ENCODE measurements at places on chromosomes 16 and 17.

GRCh38 chr17:82443465-82444283 lies 6.9 kb downstream of the CYBC1 start:
- no peak for DNase-seq

DNA sequence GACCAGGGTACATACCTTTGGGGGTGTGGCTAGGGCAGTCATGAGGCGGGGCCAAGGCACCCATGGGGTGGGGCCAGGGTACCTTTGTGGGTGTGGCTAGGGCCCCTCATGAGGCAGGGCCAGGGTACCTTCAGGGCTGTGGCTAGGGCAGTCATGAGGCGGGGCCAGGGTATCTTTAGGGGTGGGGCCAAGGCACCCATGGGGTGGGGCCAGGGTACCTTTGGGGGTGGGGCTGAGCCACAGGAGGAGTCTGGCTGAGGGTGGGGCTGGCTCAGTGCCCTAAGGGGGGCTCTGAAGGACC lies 3.5 kb downstream of the GNG13 start:
- DNase-seq: no peak

GRCh38 chr16:73669535-73670274 lies 621.8 kb upstream of the ZFHX3 start:
- DNase-seq: no peak

- DNase-seq: no peak
These were observed 155.5 kb downstream of the PMP22 start for GRCh38 chr17:15109608-15110007.

DNA sequence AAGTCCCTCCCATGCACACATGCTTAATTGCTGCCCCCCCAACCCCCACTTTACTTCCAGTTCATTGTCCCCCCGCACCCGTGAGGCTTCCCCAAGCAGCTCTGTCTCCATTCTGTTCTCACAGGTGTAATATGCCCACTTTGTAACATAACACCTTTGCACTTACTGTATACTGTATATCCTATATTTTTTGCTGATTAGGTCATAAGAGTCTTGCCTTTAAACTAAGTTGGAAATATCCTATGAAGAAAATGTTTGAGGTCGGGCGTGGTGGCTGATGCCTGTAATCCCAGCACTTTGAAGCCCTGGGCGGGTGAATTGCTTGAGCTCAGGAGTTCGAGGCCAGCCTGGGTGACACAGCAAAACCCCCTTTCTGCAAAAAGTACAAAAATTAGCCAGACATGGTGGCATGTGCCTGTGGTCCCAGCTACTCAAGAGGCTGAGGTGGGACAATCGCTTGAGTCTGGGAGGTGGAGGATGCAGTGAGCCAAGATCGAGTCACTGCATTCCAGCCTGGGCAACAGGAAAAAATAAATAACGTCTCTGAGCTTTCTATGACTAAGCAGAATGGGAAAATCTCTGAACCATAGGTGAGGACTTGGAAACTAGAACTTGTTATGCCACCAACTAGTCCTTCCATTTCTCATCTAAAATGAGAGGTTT lies 76.1 kb downstream of the TNRC6C start:
- no peak for DNase-seq

DNA sequence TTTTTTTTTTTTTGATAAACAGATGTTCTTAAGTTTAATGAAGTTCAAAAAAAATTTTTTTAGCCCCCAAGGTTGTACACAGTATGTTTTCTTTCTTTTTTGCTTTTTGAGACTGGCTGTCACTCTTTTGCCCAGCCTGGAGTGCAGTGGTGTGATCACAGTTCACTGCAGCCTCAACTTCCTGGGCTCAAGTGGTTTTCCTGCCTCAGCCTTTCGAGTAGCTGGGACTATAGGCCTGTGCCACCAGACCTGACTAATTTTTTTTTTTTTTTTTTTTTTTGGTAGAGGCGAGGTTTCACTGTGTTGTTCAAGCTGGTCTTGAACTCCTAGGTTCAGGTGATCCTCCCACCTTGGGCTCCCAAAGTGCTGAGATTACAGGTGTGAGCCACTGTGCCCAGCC lies 12.8 kb downstream of the ITGAE start:
- peak; percentile 43 for DNase-seq

GRCh38 chr16:57758331-57759117 lies 23.0 kb downstream of the KATNB1 start:
- DNase-seq: no peak

DNA sequence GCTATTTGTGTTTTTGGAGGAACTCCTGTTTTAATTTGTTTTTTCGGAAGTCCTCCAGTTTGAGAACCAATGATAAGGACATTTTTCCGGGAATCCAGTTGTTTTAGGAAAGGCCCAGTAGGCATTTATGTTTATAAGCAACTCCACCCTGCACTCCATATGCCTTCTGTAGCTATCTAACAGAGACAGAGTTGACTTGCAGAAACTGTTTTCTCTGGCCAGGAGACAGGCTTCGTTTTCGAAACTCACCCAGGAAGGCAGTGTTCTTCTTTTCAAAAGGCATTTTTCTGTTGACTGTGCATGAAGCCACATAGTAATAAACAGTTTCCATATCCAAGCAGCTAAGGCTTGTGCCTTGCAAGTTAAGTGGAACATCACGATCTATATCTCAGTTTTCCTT lies 587.1 kb downstream of the WWOX start:
- no peak for DNase-seq

DNA sequence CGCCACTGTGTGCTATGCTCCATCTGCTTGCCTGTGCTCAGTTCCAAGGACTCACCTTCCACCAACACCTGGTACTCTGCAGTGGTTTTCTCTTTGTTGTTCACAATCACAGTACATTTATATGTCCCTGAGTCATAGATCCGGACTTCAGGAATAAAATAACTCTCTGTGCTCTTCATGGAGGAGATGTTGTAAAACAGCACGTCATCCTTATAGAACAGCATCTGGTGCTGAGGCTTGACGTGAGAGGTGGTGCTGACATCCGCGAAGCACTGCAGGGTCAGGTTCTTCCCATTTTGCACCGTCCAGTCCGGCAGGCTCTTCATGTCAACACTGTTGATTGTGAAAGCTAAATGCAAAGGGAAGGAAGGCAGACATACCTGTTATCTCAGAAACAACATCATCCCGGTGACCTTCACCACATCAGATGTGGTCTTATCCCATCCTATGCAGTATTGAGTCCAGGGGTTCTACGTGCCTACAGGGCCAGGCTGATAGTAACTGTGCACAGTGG lies 12.8 kb downstream of the PECAM1 start:
- no peak for DNase-seq

DNA sequence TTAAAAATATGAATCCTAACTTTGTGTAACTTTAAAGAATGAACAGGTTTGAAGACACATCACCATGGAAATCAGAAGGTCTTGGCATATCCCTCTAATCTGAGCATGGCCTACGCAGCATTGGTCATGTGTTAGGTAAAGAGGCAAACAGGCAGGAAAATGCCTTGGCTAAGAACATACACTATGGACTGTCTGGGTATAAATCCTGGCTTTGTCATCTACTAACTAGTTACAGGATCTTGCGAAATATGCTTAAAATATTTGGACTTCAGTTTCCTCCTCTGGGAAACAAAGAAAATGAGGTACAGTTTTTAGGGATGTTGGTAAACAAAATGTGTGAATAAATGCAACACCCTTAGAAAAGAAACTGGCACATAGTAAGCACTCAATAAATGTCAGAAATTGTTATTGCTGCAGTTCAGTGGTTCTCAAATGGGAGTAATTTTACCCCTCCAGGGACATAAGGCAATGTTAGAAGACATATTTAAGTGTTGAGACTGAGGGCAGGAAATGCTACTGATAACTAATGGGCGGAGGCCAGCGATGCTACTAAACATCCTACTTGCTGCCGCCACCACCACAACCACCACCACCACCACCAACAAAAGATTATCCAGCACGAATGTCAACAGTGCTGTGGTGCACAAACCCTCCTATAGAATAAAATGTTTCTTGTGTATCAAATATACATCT lies 770.8 kb upstream of the SOX9 start:
- no peak for DNase-seq

DNA sequence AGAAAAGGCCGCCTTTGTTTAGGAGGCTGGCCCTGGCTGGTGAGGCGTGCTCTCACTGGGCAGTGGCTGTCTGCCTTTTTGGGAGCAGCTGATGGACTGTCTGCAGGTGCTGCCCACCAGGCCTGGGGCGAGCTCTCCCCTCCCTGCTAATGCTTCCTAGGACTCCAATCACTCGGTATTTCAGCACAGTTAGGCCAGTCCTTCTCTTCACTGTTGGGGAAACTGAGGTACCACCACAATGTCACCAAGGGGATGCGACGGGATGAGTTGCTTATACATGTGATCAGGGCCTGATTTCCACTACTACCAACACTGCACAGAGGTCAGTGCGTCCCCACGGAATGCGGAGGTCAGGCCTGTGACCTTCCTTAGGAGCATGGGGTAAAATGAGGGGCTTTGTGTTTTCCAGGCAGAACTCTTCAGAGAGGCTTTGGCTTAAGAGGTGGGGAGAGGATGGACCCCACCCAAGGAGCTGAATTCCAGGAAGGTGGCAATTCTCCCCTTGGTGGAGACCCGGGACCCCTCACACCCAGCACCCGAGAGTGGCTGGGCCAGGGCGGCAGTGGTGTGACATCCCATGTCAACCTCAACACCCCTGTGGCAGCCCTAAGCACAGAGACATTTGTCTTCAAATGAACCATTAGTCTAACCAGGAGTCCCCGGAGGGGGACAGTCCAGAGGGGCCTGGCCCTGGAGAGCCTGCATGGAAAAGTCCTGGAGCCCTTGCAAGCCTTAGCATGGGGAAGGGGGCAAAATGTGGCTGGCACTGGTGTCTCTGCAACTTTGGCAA lies 86.4 kb downstream of the N4BP1 start:
- no peak for DNase-seq

GRCh38 chr17:47099451-47099986 lies 89.6 kb downstream of the CDC27 start:
- no peak for DNase-seq

GRCh38 chr17:48928876-48929811 lies 15.5 kb downstream of the SNF8 start:
- DNase-seq: no peak

DNA sequence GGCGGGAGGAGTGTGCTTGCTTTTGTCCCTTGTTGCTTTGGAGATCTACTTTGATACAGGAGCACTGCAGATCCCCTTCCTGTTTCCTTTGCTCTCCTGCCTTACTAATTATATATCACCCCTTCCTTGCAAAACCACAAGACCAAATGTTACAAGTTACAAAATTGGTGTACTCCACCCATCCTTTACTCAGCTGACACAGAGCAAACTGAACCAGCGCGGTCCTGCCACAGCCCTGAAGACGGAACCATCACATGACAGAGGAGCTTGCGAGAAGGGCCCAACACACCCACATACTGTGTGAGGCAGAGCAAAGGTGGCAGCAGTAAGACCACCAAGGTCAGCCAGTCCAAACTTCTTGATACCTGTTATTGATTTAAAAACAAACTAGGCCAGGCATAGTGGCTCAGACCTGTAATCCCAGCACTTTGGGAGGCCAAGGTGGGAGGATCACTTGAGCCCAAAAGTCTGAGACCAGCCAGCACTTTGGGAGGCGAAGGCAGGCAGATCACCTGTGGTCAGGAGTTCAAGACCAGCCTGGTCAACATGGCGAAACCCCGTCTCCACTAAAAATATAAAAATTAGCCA lies 33.2 kb downstream of the CYTH1 start:
- peak; percentile 87 for DNase-seq

DNA sequence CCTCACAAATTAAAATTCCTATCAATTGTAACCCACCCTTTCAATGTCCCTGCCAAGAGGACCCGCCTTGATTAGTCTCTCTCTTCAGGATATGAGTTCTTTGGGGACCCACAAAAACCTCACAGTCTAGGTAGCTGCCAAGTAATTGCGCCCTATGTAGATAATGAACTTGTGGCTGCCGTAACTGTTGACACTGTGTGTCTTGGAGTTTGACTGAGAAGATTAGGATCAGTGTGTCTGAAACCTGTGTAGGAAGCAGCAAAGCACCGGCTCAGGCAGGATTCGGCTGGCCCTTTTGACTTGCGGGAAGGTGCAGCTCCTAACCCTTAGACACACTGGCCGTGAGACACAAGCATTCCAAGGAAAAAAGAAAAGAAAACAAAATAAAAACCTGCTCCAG lies 17.8 kb upstream of the SLC6A4 start:
- DNase-seq: no peak

DNA sequence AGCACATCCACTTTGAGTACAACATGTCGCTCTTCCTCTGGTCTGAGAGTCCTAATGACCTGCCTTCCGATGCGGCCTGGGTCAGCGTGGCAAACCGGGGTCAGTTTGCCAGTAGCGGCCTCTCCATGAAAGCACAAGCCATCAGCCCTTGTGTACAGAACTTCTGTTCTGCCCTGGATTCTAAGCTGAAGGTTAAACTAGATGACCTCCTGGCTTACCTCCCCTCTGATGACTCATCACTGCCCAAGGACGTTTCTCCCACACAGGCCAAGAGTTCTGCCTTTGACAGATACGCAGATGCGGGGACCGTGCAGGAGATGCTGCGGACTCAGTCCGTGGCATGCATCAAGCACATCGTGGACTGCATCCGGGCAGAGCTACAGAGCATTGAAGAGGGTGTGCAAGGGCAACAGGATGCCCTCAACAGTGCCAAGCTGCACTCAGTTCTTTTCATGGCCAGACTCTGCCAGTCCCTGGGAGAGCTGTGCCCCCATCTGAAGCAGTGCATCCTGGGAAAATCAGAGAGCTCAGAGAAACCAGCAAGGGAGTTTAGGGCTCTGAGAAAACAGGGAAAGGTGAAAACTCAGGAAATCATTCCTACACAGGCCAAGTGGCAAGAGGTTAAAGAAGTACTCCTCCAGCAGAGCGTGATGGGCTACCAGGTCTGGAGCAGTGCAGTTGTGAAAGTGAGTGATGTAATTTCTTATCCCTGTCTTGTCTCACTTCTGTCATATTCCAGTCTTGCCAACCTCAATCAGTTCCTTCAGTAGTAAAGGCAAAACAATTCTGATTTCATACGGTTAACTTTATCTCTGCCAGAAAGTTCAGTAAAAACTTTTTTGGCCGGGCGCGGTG lies 8.6 kb downstream of the COG1 start:
- DNase-seq: no peak

DNA sequence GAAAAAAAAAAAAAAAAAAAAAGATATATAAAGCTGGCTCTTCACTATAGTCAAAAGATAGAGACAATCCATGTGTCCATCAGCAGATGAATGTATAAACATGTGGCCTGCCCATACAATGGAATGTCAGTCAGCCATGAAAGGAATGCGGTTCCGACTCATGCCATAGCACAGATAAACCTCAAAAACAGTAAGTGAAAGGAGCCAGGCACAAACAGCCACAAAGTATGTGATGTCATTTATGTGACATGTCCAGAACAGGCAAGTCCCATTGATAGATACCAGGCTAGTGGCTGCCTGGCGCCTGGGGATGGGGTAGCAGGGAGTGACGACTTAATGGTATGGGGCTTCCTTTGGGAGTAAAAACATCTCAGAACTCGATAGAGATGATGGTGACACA lies 155.7 kb downstream of the CMIP start:
- DNase-seq: no peak

Data from CD4-positive, alpha-beta T cell treated with Interleukin-6 at 100 ng/mL for 8 hours (primary cell).